Stimulated activated CD8-positive, alpha-beta memory T cell treated with anti-CD3 and anti-CD28 coated beads, Interleukin-2, amount 100 ng/mL, for 48 hours (primary cell): ENCODE measurements at places on chromosomes 3 and 15.

DNA sequence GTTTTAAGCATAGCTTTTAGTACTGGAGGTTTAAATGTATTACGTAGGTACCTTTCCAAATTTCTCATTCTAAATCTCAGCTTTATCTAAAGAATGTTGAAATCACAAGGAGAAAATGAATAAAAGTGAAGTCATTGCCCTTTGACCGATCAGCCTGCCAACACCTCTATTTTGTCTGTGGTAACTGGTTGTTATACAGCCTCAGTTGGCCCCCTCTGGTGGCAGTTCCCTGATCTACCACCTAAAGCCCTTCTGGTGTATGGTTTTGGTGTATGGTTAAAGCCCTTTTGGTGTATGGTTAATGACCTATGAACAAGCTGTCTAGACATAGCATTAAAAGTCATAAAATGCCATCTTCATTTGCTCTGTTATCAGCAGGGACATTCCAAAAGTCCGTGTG is 378.2 kb upstream of the AZI2 start:
- no peak for DNase-seq

DNA sequence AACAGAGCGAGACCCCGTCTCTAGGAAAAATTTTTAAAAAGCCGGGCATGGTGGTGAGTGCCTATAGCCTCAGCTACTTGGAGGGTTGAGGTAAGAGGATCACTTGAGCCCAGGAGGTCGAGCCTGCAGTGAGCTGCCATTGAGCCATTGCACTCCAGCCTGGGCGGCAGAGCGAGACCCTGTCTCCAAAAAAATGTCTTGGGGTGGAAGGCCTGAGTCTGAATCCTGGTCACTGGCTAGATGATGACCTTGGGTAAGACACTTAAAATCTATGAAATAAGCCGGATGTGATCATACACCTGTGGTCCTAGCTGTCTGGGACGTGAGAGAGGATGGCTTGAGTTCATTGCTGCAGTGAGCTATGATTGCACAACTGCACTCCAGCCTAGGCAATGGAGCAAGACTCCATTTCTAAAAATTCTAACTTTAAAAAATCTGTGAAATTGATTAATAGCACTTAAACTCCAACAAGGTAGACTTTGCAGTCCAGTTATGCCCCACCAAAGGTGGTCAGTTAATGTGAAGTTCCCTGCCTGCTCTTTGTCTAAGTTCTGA is 157.3 kb upstream of the UMPS start:
- no peak for DNase-seq

DNA sequence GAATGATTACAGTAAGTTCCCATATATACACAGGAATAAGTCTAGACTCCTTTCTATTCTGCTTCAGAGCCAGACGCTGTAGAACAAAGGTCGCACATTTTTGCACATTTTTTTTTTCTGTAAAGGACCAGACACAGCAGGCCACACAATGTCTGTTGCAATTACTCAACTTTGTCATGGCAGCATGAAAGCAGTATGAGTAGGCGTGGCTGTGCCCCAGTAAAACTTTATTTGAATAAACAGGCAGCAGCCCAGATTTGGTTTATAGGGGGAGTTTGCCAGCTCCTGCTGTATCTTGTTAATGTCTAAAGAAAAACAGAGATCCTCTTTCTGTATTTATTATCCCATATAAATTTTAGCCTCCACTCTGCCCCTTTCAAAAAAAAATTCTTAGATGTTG is 708.3 kb downstream of the FHIT start:
- no peak for DNase-seq

DNA sequence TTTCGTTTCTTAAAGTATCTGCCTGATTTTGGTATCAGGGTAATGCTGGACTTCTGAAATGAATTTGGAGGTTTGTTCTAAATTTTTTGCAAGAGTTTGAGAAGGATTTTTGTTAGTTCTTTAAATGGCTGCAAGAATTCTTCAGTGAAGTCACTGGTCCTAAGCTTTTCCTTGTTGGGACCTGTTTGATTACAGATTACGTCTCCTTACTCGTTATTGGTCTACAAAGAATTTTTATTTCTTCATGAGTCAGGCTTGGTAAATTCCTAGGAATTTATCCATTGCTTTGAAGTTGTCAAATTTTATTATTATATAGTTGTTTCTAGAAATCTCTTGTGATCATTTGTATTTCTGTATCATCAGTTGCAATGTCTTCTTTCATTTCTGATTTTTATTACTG is 196.0 kb downstream of the DPH6 start:
- DNase-seq = no peak

- no peak for DNase-seq
Observed at GRCh38 chr3:52827866-52828376, 2.6 kb downstream of the ITIH4 start.

GRCh38 chr15:52960283-52960682 is 170.1 kb upstream of the ONECUT1 start:
- DNase-seq = no peak

- DNase-seq = no peak
Observed at GRCh38 chr3:130761730-130762311, 15.2 kb upstream of the PIK3R4 start.

DNA sequence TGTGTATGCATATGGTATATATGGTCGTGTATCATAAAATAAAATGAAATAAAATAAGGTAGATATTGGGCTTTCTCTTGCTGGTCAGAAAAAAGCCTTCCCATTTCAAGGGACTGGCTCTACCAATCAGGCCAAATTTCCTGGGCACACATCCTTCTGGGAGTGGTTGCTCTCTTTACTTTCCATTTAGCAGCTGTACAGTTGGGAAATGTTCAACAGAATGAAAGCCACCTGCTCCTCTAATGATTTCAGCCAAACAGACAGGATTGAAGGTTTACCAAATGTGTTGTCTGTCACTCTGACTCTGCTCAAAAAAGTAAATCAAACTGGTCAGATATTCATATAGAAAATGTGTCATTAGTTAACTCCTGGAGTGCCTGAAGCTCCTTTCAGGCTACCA is 380.4 kb downstream of the ROBO2 start:
- DNase-seq = no peak

DNA sequence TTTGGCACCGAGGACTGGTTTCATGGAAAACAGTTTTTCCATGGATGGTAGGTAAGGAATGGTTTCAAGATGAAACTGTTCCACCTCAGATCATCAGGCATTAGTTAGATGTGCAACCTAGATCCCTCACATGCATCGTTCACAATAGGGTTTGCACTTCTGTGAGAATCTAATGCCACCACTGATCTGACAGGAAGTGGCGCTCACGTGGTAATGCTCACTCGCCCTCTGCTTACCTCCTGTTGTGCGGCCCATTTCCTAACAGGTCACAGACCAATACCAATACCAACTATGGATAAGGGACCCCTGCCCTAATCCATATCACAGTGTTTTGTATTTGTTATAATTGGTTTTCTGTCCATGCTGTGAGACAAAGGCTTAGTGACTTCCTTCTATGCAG is 58.9 kb downstream of the SLMAP start:
- DNase-seq = no peak

DNA sequence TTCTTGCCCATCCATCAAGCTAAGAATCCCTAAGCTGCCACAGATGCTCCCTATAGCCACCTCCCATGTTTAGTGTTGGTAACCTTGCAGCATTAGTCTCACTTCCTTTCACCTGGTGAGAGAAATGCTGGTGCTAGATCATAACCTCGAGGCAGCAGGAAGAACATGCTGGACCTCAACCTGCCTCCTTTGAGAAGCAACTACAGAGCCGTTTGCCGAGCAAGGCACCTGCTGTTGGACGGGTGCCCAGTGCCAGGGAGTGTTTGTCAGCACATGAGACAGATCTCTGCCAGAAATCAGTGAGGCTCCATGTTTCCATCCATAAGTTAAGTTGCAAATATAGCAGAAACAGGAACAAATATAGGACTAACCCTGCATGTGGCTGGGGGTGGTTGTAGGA is 955.7 kb downstream of the TUSC7 start:
- DNase-seq = no peak

- DNase-seq = no peak
Observed at GRCh38 chr3:72274493-72275330, 489.8 kb upstream of the PROK2 start.

DNA sequence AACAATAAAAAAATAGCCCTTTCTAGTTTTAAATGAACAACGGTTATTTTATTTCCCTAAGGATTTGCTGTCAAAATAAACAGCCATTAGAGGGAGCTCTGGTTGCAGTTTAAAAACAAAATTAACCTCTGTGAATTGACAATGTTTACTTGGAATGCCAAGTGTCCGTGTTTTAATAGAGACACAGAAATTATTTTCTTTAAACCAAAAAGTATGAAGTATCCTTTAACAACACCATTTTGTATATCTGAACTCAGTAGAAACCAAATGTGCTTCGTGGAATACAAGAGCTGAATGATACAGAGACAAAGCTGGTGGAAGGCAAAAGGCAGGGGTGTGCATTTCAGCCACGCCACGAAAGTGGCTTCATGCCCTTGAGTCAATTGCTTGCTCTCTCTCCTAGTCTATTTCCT is 74.4 kb downstream of the MOBP start:
- DNase-seq = no peak

DNA sequence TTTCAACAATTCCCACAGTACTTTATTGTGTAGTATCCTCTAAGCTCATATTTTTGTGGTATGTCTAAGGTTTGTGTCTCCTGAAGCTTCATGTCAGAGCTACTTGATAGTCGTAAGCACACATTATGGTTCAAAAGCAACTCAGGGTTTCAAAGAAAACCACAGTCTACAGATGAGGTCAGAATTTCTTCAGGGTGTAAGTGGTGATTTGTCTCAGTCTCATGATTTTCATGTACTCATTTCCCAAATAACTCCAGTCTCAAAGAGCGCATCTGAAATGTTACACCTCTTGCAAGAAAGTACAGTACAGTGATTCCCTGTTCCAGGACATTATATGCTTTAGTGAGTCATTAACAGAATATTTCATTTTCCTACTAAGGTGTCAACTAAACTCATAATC is 47.5 kb upstream of the SSR3 start:
- DNase-seq = no peak

- DNase-seq = no peak
Observed at GRCh38 chr3:155252535-155252934, 40.9 kb downstream of the STRIT1 start.

DNA sequence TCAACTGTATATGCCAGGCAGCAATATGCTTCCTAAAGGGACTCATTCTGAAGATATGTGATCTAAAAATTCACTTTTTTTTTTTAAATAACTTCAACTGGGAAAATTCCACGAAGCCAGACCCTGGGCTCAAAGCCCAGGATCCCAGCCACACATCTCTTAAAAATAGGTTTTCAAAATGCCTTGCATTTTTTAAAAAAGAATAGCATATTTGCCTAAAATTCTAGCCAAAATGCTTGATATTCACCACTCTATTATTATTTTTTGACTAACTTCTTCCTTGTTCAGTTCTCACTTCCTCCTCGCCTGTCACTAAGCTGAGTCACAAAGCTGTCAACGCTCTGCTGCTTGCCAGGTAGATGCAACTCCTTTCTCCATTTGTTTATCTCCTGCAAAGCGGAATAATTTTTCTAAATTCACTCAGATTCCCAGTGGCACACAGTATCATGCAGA is 28.0 kb upstream of the VGLL4 start:
- DNase-seq = no peak

GRCh38 chr3:50322386-50323091 is at the start of gene HYAL2:
Gene HYAL2, minus strand, starts transcription at chr3:50322745. Its CDS starts 2,256 bp downstream, at chr3:50320489.
- DNase-seq = no peak

GRCh38 chr3:45986303-45986982 is 9.2 kb downstream of the FYCO1 start:
- no peak for DNase-seq

- no peak for DNase-seq
Observed at GRCh38 chr3:115227461-115227860, 80.4 kb upstream of the ZBTB20 start.

GRCh38 chr3:111913163-111913763 is 54.2 kb downstream of the PHLDB2 start:
- no peak for DNase-seq

DNA sequence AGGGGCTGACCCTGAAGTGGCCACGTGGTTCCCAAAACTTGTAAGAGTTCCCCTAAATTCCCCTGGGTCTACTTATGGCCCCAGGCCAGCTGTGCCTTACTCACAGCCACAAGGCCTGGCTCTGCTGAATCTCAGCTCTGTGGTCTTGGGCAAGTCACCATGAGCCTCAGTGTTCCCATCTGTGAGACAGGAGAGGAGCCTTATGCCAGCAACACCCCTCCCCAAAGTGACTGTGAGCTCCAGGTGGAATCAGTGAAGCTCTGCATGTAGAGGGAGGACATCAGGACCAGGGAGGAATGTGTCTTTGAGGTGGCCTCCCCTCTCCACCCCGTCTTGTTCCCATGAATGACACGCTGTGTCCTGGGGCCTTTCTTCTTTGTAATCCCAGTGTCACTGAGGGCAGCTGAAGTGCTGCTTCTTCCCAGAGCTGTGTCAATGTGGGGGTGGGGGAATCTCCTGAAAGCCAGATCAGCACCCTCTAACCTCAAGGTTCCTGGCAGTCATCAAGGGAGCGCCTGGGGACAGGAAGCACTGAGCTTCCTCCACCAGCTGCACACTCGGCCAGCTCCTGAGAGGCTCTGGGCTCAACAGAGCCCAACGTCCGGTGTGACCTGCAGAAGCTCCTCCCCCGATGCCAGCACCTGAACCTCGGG is 258.9 kb downstream of the UACA start:
- no peak for DNase-seq

DNA sequence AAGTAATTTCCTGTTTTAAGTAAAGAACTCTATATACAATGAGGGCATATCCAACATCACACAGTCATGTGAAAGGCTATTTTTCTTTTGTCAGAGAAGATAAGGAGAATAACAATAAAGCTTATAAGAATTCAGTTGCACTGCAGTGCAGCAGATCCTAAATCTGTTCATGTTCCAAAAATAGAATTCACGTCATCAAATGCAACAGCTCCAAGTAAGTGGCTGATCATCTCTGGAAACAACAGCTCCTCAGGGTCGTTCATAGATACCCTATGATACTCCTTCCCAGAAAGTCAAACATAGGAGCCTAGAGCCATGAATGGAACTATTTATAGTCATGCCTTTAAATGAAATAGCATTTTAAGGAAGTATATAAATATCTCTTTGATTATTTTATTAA is 100.2 kb downstream of the FMN1 start:
- no peak for DNase-seq

GRCh38 chr3:195879416-195880036 is 28.8 kb downstream of the TNK2 start:
- no peak for DNase-seq

DNA sequence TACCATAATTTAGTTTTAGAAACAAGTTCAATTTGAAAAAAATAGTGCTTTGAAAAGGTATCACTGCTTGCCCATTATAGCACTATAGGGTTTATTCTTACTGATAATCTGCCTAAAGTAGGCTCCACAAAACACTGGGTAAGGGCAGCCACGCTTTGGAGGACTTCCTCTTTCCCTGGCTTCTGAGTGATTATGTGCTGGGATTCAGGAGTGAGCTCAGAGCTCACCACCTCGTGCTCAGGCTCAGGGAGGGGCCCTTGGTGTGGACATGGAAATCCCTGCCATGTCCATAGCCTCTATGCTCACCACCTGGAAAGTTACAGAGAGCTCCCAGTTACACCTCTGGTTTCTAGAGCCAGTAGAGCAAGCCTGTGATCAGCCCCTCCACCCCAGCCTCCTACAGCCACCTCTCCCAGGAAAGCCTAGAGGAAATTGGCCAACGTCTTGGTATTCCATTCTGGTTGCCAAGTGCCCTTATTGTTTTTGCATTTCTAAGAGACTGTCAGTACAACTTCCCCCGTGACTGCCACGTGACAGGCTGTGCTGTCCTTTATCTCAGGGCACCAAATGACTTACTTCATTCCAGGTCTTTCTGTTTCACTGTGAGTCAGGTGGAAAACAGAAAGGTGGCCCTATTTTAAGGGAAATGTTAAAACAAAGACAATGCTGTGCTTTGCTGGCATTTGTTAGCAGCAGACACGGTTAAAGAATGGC is 316.0 kb downstream of the RORA start:
- DNase-seq = no peak
